ENCODE measurements at places on chromosomes 16 and 17. TPM values are rescaled to one million over a fixed set of nuclear protein-coding genes. Genes with fewer than 3 reads are reported as not detected.

The KCNH4 gene
- not detected for total RNA-seq

DNA sequence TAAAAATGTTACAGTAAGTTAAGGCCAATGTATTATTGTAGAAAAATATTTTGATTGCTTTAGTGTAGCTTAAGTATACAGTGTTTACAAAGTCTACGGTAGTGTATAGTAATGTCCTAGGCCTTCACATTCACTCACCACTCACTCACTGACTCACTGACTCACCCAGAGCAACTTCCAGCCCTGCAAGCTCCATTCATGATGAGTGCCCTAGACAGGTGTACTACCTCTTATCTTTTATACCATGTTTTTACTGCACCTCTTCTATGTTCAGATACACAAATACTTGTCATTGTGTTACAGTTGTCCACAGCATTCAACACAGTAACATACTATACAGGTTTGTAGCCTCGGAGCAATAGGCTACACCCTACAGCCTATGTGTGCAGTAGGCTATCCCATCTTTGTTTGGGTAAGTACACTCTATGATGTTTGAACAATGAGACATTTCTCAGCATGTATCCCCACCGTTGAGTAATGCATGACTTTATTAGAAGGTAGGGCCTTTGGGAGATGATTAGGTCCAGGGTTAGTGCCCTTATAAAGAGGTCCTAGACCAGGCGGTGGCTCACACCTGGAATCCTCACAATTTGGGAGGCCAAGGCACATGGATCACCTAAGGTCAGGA is 117.8 kb downstream of the SLC39A11 start:
- DNase-seq = peak; percentile 56

GRCh38 chr17:71398800-71399219 is 722.0 kb upstream of the SOX9 start:
- DNase-seq = peak; percentile 7

GRCh38 chr16:68704232-68704867 is 32.7 kb upstream of the CDH1 start:
- peak; percentile 59 for DNase-seq

The RNF151 gene
- not detected for total RNA-seq

The GRB2 gene
- 95.7 TPM for total RNA-seq

DNA sequence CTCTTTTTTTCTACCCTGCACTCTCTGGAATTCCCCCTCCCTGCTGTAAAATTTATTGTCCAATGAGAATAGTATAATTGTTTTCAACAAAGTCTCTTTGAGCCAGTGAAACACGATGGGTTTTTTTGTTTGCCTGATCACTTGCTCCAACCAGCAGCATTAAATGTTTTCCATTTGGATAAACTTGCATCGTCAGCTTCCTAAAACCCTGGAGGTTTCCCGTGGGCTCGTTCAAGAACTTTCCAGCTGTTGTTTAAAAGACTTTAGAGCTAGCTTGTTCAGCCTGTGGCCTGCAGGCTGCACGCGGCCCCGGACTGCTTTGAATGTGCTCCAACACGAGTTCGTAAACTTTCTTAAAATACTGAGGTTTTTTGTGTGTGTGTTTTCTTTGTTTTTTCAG is 14.9 kb downstream of the NAGPA start:
- no peak for DNase-seq

DNA sequence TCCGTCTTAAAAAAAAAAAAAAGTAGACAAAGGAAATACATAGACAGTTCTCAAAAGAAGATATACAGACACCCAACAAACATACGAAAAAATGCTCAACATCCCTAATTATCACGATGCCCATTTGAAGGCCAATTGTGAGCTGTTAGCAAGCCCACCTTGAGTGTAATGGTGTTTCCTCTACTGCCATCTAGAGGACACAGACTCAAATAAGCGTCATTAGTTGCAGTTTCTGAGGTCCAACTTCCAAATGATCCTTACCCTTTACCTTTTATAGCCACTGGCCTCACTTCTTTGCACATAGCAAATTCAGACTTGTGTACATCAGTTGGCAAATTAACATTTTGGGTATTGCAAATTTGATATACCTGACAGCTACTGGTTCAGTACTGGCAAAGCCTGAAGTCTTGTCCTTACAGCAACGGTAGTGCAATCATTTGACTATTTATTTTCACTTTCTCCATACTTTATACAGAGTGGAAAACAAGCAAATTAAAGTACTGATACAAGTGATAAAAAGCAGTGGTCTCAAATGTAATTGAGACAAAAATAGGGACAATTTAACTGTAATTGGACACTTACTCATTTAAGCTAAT is 536.3 kb upstream of the EEF2KMT start:
- peak; percentile 1 for DNase-seq

DNA sequence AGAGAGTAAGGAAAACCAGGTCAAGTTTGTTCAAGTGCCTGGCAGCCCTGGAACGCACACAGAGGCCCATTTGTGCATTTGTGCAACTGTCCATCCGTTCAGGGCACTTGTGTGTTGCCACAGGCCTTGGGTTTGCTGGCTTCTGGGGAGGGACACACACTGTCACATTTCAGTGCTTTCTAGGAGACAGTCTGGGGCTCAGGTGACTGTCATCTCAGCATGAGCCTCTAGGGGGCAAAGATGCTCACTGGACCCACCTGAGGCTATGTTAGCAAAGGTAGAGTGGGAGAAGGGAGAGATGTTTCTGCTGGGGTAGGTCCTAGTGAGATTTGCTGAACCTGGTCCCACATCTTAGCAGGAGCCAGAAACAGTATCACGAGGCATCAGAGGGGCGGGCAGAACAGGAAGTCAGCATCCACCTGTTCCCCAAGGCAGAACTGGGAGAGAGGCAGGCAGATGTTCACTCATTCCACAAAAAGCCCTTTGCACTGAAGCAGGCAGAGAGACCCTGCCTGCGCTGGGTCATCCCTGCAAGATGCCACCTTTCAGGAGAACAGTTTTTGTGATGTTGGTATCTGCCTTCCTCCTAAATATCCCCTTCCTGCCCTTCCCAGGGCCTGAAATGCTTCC is 48.5 kb downstream of the RAI1 start:
- DNase-seq = no peak

The PPP1R27 gene
- not detected for total RNA-seq

GRCh38 chr16:89994389-89994720 is 24.9 kb downstream of the DBNDD1 start:
- no peak for DNase-seq

The RNF166 gene
- 20.5 TPM for total RNA-seq

DNA sequence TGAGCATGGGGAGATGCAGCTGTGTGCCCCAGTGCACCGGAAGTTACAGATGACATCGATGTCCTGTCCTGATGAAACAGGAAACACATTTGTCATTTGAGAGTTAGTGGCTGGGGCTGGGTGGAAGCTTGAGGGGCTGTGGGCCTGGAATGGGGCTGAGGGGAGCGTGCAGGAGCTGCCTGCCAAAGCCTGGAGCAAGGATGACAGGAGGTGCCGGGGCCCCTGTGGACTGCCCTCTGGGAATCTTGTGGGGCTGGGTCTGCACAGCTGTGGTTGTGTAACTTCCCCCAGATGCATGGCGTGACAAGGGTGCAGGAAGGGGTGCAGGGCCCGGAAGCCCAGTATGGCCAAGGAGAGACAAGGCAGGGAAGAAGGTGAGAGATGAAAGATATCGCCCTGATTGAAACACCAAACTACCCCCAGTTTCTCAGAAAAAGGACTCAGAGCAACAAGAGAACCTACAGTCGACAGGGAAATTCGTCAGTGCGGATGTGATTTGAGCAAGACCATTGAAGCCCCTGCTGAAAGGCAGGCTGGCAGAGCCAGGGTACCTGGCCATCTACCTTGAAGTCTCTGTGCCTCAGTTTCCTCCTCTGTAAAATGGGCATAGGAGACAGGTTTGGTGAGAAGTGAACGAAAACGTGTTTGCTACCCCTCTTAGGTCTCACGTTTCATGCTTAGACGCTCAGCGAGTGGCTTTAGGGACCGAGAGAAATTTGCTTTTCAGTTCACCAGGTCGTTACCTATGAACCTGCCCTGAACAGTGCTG is 8.8 kb downstream of the MMP25 start:
- DNase-seq = no peak

GRCh38 chr17:79051306-79051705 is 23.3 kb upstream of the ENGASE start:
- DNase-seq = no peak

DNA sequence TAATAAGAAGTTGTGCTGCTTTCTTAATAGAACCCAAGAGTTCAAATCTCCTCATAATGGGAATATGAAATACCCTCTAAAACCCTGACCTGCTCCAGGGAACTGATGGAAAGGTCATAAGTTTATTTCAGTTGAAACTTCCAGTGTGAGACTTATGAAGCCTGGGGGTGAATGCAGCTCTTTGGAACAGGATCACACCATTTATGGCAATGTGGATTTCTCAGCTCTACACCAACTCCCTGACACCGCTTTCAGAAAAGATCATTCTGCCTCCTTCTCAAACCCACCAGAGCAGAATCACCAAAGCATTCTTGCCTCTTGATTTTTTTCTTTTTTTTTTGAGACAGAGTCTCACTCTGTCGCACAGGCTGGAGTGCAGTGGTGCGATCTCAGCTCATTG is 16.7 kb upstream of the KPNB1 start:
- DNase-seq = no peak

- DNase-seq = peak; percentile 88
Measured at GRCh38 chr16:48244080-48244862, at the start of gene LONP2. TSS of gene LONP2 (plus strand) at chr16:48244300. CDS start at chr16:48244389, 89 bp downstream.

DNA sequence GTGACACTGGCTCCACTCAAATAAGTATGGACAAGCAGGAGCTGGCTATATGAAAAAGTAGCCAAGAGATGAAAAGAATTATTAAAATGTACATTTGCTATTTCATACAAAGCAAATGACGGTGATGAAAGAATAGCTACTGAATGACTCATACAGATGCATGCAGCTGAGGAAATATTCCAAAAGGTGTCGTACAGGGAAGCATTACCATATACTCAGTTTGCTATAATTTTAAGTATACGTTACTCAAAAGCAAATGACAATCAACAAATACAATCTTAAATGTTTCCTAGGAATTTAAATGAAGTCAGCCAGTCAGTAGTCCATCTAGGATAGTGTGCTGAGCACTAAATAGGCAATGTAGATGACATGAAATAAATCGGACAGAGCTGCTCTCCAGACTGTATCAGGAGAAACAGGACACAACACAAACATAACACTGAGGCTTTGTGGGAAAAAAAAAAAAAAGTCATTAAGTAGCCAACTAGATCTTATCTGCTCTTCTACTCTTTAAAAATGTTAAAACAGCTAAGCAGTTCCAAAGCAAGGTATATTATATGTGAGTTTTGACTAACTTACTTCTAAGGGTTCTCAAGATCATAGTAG is 65.0 kb downstream of the NCOR1 start:
- DNase-seq = peak; percentile 37

GRCh38 chr16:70702624-70703023 is 16.8 kb upstream of the MTSS2 start:
- DNase-seq = no peak
